ENCODE measurements at places on chromosomes 2 and 18.

DNA sequence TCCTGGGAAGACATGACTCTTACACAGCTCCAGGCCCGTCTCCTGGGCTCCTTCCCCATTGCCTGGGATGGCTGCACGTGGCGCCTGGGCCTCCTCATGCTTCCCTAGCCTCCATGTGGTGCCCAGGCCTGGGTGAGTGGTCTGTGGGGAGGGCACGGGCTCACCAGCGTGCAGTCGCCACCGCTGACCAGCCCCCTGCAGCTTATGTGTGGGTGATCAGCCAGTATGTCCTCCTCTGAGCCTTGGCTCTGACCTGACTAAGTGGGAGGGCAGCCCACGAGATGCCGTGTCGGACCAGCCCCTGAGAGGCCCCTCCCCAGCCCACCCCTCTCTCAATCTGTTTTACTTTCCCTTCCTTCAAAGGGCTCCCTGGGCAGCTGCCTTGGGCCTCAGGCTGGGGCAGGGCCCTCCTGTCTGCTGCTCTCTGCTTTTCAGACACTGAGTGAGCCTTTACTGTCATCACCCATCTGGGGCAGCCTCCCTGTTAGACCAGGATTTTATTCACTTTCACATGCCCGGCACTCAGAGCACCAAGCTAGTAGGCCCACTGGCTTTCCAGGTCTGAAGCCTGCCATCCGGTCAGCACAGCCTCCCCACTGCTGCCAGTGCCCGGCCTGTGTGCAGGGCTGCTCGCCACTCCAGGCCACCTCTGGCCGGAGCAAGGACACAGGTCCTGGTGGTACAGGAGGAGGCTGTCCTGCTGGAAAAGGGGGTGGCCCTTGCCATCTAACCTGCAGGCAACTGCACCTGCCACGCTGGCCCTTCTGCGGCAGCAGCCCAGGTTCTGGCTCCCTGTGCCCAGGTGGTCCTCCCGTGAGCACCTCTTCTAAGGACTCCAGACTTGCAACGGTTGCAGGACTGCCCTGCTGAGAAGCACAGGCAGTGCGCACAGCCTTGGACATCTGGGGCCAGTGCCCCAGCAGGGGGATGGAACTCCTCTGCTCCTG, 84.9 kb upstream of the HPCAL1 start:
- DNase-seq = no peak

GRCh38 chr18:58894930-58895329, 30.3 kb downstream of the ZNF532 start:
- DNase-seq = peak; percentile 17

GRCh38 chr2:189628817-189629530, 32.3 kb upstream of the ASNSD1 start:
- no peak for DNase-seq

GRCh38 chr18:29012364-29012763, 835.4 kb upstream of the CDH2 start:
- DNase-seq = no peak

- no peak for DNase-seq
Measured at GRCh38 chr2:106932644-106933043, 46.7 kb upstream of the ST6GAL2 start.

GRCh38 chr18:23710068-23710527, 20.8 kb downstream of the LAMA3 start:
- DNase-seq = peak; percentile 25

DNA sequence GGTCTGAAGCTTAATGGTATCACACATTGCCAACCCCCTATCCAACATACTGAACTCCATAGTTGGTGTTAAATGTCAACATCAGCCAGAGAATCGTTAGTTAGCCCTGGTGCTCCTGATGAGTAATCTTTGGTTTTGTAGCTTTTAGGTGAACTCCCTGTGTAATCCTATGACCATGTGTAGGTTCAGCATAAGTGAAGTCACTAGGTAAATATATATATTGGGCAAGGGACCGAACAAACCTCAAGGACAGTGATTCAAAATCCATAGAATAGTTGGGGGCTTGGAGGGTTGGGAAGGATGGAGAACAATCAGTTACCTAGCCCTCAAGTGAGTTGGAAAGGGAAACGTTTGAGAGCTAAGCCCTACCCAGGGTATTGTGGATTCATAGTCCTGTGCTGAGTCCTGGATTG, 16.0 kb upstream of the AP1S3 start:
- no peak for DNase-seq

DNA sequence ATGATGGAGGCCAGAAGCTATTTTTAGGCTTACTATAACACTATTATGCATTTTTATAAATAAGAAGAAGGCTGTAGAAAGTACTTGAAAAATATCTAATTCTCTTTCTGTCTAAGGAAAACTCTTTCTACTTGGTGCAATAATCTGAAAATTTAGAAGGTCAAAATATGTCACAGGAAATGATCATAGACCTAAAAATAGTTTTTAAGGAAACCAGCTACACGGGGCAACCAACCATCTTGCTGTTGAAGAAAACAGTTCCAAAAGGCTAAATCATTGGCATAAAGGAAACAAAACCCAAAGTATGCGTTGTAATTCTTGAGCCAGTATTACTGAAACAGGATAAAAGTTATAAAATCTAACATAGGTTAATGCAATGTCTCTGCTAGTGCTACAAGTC, 40.2 kb downstream of the SOCS6 start:
- DNase-seq = peak; percentile 15

DNA sequence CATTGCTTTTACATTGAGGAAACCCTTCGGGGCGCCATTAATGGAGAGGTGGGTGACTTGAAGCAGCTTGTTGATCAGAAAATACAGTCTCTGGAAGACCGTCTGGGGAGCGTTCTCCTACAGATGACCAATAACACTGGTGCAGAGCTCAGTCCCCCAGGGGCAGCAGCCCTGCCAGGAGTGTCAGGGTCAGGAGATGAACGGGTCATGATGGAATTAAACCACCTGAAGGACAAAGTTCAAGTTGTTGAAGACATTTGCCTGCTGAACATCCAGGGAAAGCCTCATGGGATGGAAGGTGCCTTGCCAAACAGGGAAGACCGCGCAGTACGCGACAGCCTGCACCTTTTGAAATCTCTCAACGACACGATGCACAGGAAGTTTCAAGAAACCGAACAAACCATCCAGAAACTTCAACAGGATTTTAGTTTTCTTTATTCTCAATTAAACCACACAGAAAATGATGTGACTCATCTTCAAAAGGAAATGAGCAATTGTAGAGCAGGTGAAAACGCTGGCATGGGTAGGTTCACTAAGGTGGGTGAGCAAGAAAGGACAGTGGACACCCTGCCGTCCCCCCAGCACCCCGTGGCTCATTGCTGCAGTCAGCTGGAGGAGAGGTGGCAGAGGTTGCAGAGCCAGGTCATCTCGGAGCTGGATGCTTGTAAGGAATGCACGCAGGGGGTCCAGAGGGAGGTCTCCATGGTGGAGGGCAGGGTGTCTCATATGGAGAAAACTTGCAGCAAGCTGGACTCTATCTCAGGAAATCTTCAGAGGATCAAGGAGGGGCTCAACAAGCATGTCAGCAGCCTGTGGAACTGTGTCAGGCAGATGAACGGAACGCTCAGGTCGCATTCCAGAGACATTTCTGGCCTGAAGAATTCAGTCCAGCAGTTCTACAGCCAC, 45.0 kb downstream of the EMILIN2 start:
- DNase-seq = no peak

DNA sequence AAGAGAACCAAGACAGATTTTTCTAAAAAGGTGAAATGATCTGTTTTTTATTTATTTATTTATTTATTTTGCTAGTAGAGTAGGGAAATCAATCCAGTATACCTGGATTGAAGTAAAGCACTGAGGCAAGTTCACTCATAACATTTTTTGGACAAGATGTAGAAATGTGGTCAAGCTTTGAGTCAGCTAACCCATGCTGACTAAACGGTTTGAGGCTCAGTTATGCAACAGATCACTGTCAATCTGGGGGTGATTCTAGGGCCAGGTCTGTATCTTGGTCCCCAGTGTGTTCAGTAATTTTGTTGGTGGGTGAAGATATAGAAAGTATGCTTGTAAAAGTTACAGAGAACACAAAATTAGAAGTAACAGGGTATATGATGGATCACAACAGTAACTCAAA, 60.2 kb downstream of the RMDN2 start:
- DNase-seq = peak; percentile 75

DNA sequence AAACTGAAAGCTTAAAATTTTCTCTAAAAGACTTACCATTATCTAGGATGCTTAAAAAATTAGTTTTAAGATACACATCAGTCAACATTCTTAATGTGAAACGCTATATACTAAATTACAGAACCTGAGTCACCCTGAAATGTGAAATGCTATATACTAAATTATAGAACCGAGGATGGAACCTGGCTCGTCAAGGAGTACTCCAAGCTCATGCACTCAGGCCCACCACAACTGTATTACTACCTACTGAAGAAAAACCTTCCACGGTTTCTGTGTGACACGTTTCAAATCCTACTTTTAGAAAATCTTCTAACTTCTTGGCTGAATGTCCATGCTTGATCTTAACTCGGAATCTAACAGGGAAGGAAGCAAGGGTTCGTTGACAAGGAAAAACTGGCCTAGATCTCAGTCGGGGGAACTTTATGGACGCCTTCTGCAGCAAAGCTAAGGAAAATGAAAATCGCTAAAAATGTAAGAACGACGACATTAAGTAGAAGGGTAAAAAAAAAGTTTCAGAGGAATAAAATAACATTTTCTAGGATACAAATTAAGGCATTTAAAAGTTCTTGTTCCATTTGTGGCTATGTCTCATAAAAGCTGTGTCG, 1.4 kb downstream of the PRKD3 start:
- no peak for DNase-seq

DNA sequence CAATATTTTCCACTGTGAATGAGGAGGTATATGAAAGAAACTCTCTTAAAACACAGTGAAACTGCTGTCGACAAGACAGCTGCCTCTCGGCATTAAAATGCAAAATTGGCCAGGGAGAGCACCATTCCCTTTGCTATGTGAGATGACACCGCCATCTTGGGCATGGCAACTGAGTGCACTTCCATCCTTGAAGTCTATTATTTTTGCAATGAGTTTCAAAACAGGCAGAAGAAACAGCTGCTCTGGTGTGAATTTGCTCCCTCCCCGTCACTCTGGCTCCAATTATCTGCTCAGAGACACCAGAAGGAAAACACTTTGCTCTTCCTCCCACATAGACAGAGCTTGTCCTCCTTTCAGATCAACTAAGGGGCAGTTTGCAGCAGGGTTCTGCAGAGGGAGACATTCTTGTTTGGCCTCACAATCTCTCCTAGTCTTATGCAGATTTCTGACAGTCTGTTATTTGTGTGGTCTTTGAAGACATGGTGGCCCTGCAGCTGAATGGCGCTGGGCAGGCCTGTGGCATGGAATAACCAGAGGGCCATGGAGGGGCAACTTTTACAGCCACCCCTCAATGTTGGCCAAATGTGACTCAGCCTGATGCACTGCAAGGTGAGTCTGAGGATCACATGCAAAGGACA, 48.6 kb upstream of the SEC11C start:
- no peak for DNase-seq

DNA sequence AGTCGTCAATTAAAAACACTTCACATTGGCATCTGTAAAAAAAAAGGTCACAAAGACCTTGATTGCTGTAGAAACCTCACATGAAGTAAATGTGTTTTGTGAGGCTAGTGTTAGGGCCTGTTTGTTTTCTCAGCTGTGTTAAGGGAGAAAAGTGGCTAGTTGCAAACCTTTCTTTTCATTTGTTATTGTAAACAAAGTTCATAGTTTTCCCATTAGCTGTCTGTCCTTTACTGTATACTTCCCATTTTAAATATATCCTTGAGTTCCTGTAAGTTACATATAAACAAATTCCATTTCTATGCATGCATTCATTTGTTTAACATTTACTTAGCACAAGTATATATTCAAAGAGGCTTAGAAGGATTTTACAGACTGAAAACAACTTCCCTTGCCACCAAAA, 1250.2 kb downstream of the LRP1B start:
- DNase-seq = no peak

- DNase-seq = no peak
Measured at GRCh38 chr2:229715895-229716507, 1.6 kb upstream of the DNER start.

DNA sequence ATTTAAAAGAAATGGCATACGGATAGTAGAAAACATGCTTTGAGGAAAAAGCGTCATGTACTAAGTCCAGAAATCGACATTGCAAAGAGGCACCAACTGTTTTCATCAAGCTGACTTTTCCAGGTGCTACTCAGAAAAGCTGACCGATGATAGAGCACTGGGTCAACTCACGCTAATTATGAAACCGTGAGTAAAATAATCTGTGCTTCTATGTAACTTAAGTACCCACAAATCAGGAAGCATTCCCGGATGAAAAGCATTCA, 353 bp upstream of the NUP35 start:
- DNase-seq = no peak

- DNase-seq = peak; percentile 74
Measured at GRCh38 chr2:43226955-43227829, 786 bp upstream of the ZFP36L2 start.

- DNase-seq = no peak
Measured at GRCh38 chr2:220226546-220226945, 599.1 kb downstream of the SLC4A3 start.

- DNase-seq = no peak
Measured at GRCh38 chr2:201961401-201961800, 72.3 kb upstream of the FZD7 start.

GRCh38 chr2:128260239-128261138, 58.2 kb downstream of the HS6ST1 start:
- DNase-seq = peak; percentile 87

DNA sequence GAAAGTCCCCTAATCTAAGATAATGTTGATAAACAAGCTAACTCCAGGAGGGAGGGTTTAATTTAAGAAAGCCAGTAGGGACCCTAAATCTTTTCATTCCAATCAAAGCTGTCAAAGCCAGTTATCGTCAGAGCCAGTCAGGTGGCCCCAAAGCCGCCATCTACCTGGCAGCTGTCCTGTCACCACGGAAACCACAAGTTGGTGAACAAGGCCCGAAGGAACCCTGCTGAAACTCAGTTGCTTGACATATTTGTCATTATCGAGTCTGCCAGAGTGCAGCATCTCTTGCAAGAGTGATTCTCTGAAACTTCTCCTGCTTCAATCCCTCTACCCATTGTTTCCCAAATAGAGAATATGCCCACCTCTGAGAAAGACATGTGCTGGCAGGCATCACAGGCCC, 30.8 kb upstream of the POLE4 start:
- DNase-seq = no peak

DNA sequence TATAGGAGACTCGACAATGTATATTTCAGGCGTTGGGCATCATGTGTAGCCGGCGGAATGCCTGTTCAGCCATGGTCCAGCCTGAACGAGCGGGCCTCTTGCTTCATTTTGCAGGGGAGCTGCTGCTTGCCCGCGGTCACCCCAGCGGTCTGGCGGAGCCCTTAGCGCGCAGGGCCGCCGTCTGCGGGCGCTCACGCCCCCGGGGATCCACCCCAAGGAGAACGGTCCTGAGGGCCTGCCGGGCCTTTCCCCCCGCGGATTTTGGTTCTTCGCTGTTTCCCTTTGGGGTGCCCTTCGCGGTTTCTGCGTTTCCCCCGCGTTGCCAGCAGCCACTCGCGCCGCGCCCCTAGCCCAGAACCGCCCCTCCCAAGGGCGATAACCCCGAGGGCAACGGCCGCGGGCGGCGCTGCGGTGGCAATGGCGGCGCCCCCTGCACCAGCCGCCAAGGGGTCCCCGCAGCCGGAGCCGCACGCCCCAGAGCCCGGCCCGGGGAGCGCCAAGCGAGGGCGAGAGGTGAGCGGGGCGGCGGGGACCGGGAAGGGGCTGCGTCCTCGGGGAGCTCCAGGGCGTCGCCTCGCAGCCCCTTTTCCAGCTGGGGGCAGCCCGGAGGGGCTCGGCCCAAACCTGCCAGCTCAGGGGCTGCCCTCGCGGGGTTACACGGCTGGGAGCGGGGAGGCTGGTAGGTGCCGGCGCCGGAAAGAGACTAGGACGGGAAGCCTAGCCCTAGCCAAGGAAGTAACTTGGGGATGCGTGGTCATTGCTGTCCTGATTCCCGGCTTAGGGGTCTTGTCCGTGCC, at the start of gene MFSD2B:
TSS of gene MFSD2B (plus strand) at position 406 of the 797 bp plus-strand sequence. CDS start at position 418, 12 bp downstream.
- DNase-seq = peak; percentile 15

All from AG10803 (cell line).